NCI-H1436 (cell line): ENCODE measurements at places on chromosomes 7 and 10.
A peak's percentile ranks its signal among the peaks of the same experiment; 100 is the strongest.

- DNase-seq: no peak
Observed at GRCh38 chr7:5696346-5697110, 84.9 kb downstream of the RNF216 start.

GRCh38 chr10:117169480-117169879 is 27.8 kb upstream of the KCNK18 start:
- DNase-seq: no peak

DNA sequence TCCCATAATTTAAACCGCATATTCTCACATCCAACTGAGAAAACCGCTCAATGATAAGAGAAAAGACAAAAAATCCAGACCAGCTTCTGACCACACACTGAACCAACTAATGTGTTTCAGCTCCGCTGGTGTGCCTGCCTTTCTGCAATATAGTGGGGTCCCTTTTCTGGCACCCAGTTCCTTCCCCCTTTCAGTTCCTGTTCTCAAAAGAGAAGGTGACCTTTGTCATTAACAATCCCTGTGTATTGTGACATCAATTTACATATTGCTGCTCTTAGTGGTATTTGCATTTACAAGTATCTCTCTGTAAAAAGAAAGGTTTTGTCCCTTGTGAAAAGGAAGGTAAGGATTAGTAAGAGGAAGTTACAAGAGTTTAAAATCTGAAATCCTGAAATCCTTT is 1.4 kb downstream of the PPP1R17 start:
- DNase-seq: no peak

GRCh38 chr10:59674215-59674836 is 35.3 kb downstream of the SLC16A9 start:
- DNase-seq: no peak

- peak; percentile 86 for DNase-seq
Observed at GRCh38 chr10:123994417-123995081, 98.8 kb downstream of the CHST15 start.

DNA sequence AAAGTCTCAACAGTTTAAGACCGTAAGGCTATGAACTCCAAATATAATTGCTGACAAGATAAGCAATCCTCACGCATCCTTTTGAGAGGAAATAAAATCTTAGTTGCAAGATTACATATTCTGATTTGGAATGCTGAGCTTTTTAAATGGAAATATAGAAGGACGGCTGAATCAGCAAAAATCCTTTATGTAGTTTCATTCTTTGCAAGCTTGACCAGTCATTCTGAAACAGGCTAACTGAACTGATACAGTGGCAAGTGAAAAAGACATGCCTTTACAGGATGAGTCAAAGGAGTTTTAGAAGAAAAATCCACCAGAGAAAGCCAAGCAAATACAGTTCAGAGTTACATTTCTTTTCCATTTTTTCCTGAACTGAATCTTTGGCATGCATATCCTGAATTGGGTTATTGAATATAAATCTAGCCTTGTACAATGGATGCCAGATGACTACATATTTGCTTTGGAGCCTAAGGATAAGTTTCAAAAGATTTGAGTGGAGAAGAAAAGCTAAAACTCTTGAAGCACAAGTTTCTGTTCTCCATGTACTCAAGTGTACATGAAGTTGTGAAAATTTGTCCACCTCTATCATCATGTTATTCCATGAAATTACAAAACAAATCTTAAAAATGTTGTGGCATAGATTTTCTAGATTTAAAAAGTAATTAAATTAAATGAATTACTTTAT is 4.4 kb downstream of the VIM start:
- DNase-seq: no peak

- peak; percentile 56 for DNase-seq
Observed at GRCh38 chr7:13466874-13467547, 522.5 kb downstream of the ETV1 start.

DNA sequence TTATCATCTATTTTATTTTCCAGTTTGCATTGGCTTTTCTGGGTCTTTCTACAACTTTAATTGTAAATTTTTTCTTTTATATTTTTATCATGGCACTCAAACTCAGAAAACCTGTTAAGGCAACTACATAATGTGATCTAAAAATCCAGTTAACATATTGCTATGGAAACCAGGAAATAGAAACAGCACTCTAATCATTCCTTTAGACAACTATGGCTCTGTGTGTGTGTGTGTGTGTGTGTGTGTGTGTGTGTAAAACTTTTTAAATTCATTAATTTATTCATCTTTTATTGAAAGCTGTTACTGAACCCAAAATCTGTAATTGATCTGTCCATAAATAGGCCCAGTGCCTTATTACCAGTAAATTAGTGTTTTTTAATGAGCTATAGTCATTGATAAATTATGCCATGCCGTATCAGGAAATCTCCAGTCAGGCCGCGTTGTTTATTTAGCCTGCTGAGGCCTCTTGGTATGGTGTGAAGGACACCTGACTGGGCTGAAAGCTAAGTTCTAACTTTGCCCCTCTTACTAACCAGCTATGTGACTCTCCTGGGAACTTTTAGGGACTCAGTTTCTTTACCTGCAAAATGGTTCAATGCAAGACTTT is 1.5 kb upstream of the MET start:
- no peak for DNase-seq

DNA sequence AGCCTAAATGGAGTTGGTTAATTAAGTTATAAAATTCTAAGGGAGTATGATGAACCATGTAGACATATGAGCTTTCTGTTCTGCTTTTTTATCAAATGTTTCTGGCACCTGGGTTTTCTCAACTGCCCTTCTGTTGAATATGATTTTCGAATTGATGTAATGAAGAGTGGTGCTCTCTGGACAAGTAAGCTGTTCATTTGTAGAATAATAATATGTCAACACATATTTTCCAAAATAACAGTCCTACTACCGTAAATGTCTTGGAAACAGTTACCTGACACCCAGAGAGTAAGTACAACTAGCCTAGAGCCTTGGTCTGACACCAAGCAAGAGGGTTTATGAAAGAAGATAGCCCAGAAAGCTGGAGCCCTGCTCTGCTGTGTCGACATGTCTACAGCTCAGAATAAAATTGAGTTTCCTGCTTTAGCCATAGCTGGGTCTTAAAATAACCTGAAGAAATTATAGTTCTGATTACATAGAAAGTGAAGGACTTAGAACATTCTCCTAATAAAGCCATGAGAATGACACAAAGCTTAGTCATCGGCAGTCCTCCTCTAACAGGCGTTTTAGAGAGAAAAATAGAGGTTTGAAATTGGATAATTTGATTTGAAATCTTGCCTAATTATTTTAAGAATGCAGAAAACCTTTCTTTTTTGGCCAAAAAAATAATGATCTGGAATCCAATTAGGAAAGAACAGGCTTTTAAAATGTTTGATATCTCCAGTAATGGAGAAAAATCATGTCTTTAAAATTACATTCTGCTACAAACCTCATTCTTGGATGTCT is 25.1 kb downstream of the HDAC9 start:
- no peak for DNase-seq

- no peak for DNase-seq
Observed at GRCh38 chr10:7605565-7606295, 61.0 kb downstream of the ITIH5 start.
